Posterior vena cava (tissue), 2 donors: ENCODE measurements at places on chromosomes 13 and 19. TPM values are rescaled to one million over a fixed set of nuclear protein-coding genes. Genes with fewer than 3 reads are reported as not detected.

SHC2 gene
- 21.0 TPM for total RNA-seq

USF2 gene
- total RNA-seq = 88.0 TPM

ERICH4 gene
- total RNA-seq = not detected

GTF2F2 gene
- total RNA-seq = 13.0 TPM

TYROBP gene
- total RNA-seq = 96.5 TPM

ZNF283 gene
- 9.7 TPM for total RNA-seq

SYT5 gene
- total RNA-seq = not detected

ZNF763 gene
- total RNA-seq = 1.7 TPM

TJP3 gene
- total RNA-seq = not detected

FCHO1 gene
- 2.0 TPM for total RNA-seq

KLK3 gene
- not detected for total RNA-seq

LGALS14 gene
- total RNA-seq = not detected

VSTM1 gene
- 0.60 TPM for total RNA-seq

KIR2DL4 gene
- total RNA-seq = not detected

SNRNP70 gene
- 124 TPM for total RNA-seq

RASIP1 gene
- 19.2 TPM for total RNA-seq

CAPN12 gene
- 1.9 TPM for total RNA-seq
